Activated CD8-positive, alpha-beta memory T cell treated with anti-CD3 and anti-CD28 coated beads for 1 hour (primary cell): ENCODE measurements at places on chromosomes 4 and X.

- no peak for DNase-seq
These were observed 189.0 kb upstream of the ANXA10 start for GRCh38 chr4:167903291-167903721.

- DNase-seq = no peak
These were observed 173.0 kb upstream of the TET2 start for GRCh38 chr4:104973708-104974107.

- DNase-seq = no peak
These were observed 25.6 kb upstream of the PRDM8 start for GRCh38 chr4:80171656-80172055.

DNA sequence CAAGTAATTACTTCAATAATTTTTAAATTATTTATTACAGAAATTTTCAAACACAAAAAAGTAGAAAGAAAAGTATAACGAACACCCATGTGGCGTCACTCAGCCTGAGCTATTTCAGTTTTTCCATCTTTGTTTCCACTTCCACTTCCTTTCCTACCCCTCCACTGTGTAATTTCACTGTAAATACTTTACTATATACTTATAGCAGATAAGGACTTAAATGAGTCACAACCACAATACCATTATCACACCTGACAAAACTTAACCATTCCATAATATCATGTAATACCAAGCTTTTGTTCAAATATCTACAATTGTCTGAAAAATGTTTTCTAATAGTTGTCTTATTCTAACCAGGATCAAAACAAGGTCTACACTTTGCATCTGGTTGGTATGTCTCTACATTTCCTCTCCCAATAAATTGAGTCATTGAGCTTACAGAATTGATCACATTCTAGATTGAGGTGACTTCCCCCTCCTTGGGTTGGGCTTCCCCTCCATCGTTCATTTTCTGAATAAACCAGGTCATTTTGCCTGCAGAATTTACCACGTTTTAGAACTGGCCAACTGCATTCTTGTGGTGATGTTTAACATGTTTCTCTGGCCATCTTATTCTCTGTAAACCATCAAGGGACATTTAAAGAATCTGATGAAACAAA lies 48.7 kb downstream of the ATP10D start:
- DNase-seq = no peak

- DNase-seq = no peak
These were observed 12.5 kb downstream of the SORCS2 start for GRCh38 chr4:7204656-7205387.

DNA sequence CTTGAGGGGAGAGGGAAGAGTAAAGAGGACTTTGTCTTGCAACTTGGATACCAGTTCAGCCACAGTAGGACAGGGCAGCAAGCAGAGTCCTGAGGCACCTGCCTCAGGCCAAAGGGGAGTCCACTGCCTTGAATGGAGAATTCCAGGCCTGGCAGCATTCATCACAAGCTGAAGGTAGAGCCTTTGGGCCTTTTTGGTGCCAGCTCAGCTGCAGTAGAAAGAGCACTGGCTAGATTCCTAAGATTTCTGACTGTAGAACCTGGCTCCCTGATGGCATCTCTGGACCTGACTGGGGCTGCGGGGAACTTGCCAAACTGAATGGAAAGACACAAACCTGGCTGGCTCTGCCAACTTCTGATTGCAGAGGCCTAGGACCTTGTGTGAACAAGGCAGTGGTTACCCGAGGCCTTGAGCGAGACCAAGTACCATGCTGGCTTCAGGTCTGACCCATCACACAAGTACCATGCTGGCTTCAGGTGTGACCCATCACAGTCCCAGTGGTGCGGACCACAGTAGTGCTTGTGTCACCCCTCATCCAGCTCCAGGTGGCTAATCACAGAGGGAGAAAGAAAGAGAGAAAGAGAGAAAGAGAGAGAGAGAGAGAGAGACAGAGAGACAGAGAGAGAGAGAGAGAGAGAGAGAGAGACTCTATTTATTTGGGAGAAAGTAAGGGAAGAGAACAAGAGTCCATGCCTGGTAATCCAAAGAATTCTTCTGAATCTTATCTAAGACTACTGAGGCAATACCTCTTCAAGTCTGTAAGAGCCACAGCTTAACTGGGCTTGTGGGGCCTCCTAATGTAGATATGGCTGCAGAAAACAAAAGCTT lies 137.6 kb upstream of the SPIN4 start:
- no peak for DNase-seq

- no peak for DNase-seq
These were observed 121.1 kb downstream of the BANK1 start for GRCh38 chr4:101911616-101912015.

DNA sequence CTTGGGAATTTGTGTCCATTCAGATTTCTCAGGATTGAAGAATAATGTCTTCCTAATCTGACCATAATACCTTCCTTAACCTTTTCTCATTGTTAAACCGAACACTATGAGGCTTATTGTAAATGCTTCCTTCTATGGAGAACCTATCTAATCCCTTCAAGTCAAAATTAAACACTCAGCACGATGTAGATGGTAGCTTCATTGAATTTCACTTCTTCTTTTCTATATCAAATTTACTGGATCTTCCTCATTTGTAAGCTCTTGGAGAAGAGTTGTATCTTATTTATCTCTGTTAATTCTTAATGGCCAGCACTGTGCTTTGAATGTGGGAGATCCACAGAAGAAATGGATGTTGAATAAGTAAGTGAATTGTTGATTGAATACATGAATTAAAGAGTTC lies 109.0 kb upstream of the RAPGEF2 start:
- no peak for DNase-seq

GRCh38 chrX:6227453-6227835 lies 1.2 kb downstream of the NLGN4X start:
- no peak for DNase-seq

GRCh38 chr4:145909281-145909715 lies 29.3 kb downstream of the ZNF827 start:
- DNase-seq = no peak

DNA sequence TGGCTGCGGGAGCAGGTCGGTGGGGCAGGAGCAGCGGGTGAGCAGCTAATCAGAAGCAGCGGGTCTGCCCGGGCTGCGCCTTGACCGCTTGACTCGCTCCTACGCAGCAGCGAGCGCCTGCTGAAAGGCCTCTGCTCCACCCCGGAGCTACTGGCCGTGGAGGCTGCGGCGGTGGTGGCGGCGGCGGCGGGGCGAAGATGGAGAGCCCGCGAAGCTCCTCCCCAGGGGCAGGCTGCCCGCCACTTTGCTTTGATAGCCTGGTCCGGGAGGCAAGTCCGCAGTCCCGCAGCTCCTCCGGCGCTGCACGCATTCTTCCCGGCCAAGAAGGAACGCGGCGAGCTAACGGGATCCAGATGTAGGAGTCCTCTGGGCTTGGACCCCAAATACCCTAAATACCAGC lies 36.7 kb downstream of the PJA1 start:
- no peak for DNase-seq

DNA sequence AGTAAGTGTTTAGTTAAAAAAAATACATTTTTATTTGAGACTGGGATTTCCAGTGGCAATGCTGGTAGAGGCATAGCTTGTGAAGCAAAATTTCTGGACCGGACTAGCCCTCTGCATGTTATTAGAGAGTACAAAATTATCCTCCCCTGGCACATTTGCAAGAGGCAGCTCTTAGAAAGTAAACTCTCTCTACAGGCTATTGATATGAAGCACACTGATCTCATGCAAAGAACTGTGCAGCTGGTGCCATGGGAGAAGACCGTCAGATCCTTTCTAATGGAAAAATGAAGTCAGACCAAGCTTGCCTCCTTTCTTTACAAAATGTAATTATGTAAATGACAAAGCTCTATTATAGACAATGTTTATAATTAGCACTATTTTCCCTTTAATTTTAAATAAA lies 2717.2 kb downstream of the PCDH7 start:
- no peak for DNase-seq

DNA sequence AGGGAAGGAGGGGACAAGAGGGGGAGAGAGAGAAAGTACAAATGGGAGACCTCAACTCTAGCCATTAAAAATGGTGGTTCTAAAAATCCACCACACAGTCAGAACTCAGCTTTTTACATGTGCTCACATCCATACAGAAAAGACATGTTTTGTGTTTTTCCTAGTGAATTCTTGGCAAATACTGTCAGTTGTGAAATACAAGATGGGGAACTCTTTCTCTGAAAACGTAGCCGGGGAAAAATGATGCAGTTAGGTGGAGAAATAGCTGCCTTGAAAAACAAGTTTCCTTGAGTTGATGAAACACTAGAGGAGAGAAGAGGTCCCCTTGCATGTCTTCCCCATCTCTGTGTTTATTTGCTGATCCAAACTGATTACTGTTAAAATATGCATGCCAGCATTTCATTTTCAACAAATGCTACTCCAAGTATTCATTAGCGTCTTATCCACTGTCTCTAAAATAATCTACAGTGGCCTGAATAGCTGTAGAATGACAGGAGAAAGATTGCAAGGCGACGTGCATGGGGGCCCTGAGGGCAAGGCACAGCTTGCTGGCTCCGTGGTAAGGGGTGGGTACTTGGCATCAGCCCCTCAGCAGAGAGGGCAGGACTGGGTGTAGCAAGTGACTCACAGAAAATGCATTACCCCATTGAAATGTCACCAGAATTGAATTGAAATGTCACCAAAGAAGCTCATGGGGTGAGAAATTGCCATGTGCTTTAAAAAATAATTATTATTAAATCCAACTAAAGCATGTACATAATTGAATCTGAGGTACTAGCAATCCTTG lies 48.1 kb upstream of the TBL1X start:
- DNase-seq = no peak

DNA sequence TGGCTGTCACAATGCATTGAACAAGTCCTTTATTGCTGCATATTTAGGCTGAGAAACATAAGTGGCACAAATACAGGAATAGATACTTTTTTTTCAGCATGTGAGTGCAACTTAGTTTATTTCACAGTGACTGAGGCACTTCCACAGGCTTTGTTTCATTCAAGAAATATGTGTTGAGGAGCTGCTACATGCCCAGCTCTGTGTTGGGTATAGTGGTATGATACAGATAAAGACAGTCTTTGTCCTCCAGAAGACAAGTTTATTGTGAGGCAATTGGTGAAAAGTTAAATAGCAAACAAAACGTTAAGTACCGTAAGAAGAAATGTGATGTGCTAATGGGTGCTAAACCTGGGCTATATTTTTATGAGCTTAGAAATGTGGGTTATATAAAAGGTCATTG lies 186.4 kb downstream of the SPRY1 start:
- DNase-seq = no peak

GRCh38 chr4:123421227-123421936 lies 24.8 kb downstream of the SPRY1 start:
- no peak for DNase-seq

GRCh38 chrX:4129626-4130025 lies 416.2 kb upstream of the PRKX start:
- DNase-seq = no peak

GRCh38 chr4:163681208-163681821 lies 186.8 kb downstream of the TMA16 start:
- DNase-seq = no peak
